Naive thymus-derived CD8-positive, alpha-beta T cell (primary cell): ENCODE measurements at places on chromosomes 3 and 15. TPM values are rescaled to one million over a fixed set of nuclear protein-coding genes. Genes with fewer than 3 reads are reported as not detected.

The SENP8 gene
- total RNA-seq = 2.2 TPM

The ACAD9 gene
- total RNA-seq = 57.0 TPM

The TNNC1 gene
- 7.1 TPM for total RNA-seq

The ANKRD28 gene
- total RNA-seq = 32.7 TPM

The MYRIP gene
- not detected for total RNA-seq

The EPM2AIP1 gene
- 43.3 TPM for total RNA-seq

The MAP6D1 gene
- total RNA-seq = 4.9 TPM

The ALG3 gene
- total RNA-seq = 37.7 TPM

The BCL2A1 gene
- total RNA-seq = 18.7 TPM

The VILL gene
- 41.9 TPM for total RNA-seq

The CPNE9 gene
- total RNA-seq = not detected

GRCh38 chr3:128270559-128271492 lies 117.5 kb downstream of the EEFSEC start:
- no peak overlapping the region for H3K4me3 ChIP-seq
- H3K27ac ChIP-seq = peak overlapping the region; percentile 20

- no peaks in the 10 kb centered on the region for H3K27me3 ChIP-seq
- H3K36me3 ChIP-seq = no peaks in the 10 kb centered on the region
- H3K27ac ChIP-seq = peak overlapping the region; percentile 76
- H3K4me1 ChIP-seq = peaks cover 34% of the 10 kb centered on the region
- no peak for DNase-seq
These were observed 93.4 kb downstream of the CCNL1 start for GRCh38 chr3:157066335-157067098.

- peaks cover 11% of the 10 kb centered on the region for H3K36me3 ChIP-seq
- no peak overlapping the region for H3K4me3 ChIP-seq
- no peak for DNase-seq
- H3K27ac ChIP-seq = no peak overlapping the region
These were observed 79.1 kb downstream of the SLC49A4 start for GRCh38 chr3:122873741-122874515.

GRCh38 chr15:74283368-74283767 lies 47.2 kb downstream of the CCDC33 start:
- no peaks in the 10 kb centered on the region for H3K36me3 ChIP-seq
- H3K4me3 ChIP-seq = no peak overlapping the region
- no peaks in the 10 kb centered on the region for H3K27me3 ChIP-seq
- no peak for DNase-seq
- no peaks in the 10 kb centered on the region for H3K4me1 ChIP-seq

DNA sequence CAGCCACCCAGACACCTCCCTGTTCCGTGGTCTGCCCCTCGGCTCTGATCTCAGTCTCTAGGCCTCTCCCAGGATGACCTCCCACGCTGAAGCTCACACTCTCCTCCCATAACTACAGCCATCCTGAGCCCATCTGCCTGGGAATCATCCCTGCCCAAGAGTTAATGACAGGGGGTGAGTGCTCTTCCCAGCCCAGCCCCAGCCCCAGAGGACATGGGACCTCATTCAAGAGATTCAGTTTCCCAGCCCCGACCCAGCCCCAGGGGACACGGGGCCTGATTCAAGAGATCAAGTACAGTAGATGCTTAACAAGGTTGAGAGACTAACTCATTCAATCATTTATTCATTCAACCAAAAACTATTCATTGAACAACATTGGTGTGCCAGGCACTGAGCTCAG lies 272.0 kb downstream of the XXYLT1 start:
- no peak overlapping the region for H3K4me3 ChIP-seq
- H3K27ac ChIP-seq = no peak overlapping the region
- no peaks in the 10 kb centered on the region for H3K36me3 ChIP-seq

DNA sequence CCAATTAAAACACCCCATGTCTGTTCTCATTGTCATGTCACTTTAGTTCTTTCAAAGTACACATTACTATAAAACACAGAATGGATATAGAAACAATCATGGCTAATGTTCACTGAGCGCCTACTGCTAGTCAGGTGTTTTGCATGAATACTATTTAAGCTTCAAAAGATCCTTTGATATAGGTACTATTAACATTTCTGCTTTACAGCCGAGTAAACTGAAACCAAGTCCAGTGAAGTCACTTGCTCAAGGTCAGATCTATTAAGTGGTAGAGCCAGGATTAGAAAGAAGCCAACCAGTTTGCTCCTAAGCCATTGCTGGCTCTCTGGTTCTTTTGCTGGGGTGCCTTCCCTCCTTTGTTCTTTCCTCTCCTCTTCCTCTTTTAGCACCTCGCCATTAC lies 32.4 kb upstream of the NMNAT3 start:
- H3K27me3 ChIP-seq = peaks cover 44% of the 10 kb centered on the region
- no peaks in the 10 kb centered on the region for H3K4me1 ChIP-seq
- H3K27ac ChIP-seq = no peak overlapping the region

DNA sequence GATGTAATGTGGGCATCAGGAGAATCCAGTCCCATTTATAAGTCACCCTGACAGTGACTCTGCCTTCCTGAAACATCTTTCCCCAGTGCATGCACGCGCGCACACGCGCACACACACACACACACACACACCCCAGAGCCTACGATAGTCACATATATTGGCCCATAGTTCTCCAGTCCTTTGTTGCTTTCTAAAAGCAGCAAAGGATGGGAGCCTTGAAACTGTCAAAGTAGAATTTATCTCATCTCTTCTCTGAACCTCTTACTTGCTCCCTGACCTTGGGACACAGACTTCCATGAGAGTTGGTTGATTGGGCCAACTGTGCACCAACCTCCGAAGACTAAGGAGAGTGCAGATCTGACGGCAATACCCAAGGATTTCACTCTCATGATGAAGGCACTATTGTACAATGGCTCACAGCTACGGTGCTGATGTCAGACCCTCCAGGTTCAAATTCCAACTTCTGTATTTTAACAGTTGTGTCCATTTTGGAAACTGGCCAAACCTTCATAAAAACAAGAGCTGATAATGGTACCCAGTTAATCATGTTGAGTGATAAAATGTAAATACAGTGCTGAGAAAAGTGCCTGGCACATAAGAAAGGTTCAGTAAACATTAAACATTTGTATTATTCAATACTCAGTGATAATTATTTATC lies 8.3 kb downstream of the CPA3 start:
- no peak overlapping the region for H3K27ac ChIP-seq
- H3K4me1 ChIP-seq = no peaks in the 10 kb centered on the region
- H3K36me3 ChIP-seq = no peaks in the 10 kb centered on the region
- no peak for DNase-seq
- peaks cover 4% of the 10 kb centered on the region for H3K27me3 ChIP-seq

DNA sequence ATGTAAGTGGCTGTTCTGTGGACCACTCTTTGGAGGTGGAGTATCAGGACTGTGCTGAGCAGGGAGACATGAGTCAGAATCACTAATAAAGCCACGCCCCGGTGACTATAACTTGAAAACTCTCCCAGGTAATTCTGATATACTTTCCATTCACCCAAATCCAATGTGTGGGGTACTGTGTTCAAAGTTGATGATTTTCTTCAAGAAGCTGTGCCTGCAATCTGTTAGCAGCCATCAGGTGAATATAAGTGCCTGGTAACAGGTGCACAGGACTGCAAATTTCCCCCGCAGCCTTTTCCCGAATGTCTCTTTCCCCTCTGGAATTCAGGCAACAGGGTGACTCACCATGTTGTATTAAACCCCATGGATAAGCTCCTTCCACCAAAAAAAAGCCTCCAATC lies 17.0 kb downstream of the MAGI1 start:
- H3K4me1 ChIP-seq = no peaks in the 10 kb centered on the region
- no peak overlapping the region for H3K4me3 ChIP-seq
- DNase-seq = no peak
- no peaks in the 10 kb centered on the region for H3K36me3 ChIP-seq

GRCh38 chr3:5095886-5096285 lies 26.2 kb upstream of the ARL8B start:
- no peak overlapping the region for H3K4me3 ChIP-seq
- peaks cover 5% of the 10 kb centered on the region for H3K4me1 ChIP-seq
- H3K36me3 ChIP-seq = no peaks in the 10 kb centered on the region

- H3K36me3 ChIP-seq = no peaks in the 10 kb centered on the region
- no peaks in the 10 kb centered on the region for H3K27me3 ChIP-seq
- no peaks in the 10 kb centered on the region for H3K4me1 ChIP-seq
- no peak overlapping the region for H3K27ac ChIP-seq
These were observed 27.9 kb upstream of the TLE3 start for GRCh38 chr15:70125605-70126004.

- no peaks in the 10 kb centered on the region for H3K27me3 ChIP-seq
- H3K4me1 ChIP-seq = peaks cover 34% of the 10 kb centered on the region
- H3K4me3 ChIP-seq = no peak overlapping the region
- H3K36me3 ChIP-seq = no peaks in the 10 kb centered on the region
- DNase-seq = no peak
These were observed 41.2 kb downstream of the MYO5C start for GRCh38 chr15:52254391-52254790.

DNA sequence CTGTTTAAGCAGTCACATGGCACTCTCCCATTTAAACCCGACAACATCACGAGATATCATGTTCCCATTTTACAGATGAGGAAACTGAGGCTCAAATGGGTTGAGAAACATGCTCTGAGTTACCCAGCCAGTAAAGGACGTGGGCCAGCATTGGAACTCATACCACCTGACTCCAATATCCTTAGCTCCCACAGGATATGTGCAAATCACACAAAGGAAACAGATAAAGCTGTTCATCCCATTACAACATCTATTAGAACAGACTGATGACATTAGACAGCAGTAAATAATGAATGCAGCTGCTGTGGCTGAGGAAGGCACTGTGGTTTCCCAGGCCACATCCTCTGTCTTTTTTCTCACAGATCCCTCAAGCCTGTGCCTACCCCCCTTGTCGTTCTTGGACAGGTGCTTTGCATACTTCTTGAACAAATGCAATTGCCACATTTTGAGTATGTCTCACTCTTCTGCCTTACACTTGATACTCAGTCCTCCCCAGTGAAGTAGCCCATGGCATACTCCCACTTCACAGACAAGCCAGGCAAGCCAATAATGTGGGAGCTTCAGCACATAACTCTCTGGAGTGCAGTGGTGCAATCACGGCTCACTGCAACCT lies 17.7 kb downstream of the FRMD4B start:
- no peak for DNase-seq
- H3K4me3 ChIP-seq = no peak overlapping the region
- peaks cover 5% of the 10 kb centered on the region for H3K27me3 ChIP-seq
- peaks cover 23% of the 10 kb centered on the region for H3K4me1 ChIP-seq

DNA sequence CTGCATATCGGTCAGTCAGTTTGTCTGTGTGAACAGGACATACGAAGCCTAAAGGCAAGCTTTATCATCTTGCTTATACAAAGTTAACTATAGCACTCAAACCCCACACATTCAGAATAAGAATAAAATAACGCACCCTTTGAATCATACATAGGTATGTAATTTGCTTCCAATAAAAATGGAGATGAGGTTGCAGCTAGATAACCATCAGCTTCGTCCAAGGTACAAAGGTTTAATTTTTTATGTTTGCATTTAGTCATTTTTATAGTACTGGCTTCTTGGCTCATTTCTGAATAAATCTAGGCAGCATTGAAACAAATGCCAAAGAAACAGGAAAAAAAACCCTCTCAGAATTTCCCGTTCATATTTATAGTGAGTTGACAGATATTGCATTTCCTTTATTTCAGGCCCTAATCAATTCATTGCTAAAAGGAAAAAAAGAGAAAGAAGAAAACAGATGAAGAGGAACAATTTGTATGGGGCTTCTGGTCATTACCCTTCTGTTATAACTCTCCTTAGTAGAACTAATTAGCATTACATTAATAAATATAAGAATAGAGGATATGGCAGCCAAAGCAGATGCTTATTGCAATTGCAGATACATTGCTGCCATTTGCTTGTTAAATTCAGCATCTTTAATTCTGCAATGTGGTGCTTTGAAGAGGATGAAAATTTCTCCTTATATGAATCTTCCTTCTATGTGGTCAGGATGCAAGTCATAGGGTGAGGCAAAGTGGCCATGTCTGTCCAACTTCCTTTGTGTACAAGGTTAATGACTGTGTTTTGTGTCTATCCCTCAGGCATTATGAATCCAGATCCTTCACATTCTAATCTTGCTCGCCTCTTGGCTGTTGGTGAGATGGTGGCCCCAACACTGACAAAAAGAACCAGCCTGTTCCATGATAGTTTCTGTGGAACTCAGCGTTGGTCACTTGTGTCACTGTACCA lies 550.0 kb downstream of the AGBL1 start:
- H3K4me3 ChIP-seq = no peak overlapping the region
- no peaks in the 10 kb centered on the region for H3K27me3 ChIP-seq
- DNase-seq = no peak
- no peak overlapping the region for H3K27ac ChIP-seq
- H3K36me3 ChIP-seq = peaks cover 8% of the 10 kb centered on the region
- peaks cover 20% of the 10 kb centered on the region for H3K4me1 ChIP-seq

- peak overlapping the region; percentile 61 for H3K4me3 ChIP-seq
- no peaks in the 10 kb centered on the region for H3K27me3 ChIP-seq
- peak overlapping the region; percentile 75 for H3K27ac ChIP-seq
- H3K4me1 ChIP-seq = peaks cover 36% of the 10 kb centered on the region
These were observed 14.6 kb downstream of the XIRP1 start for GRCh38 chr3:39177708-39178332.

DNA sequence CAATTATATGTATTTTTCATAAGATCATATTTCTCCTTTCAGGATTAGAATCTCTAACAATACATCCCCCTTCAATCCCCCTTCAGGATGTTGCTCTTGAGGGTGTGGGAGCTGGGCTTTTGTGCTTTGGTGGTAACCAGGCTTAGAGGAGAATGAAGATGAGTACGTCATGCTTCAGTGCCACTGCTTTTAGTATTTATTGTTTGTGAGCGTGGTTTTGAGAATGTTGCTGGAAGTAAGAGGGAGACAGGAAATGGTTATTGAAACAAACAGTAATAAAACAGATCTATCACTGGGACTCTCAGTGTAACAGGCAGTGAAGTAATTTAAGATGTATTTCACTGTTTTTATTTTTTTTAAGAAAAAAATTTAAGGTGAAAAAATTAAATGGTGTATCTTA lies 35.3 kb downstream of the GBE1 start:
- H3K27ac ChIP-seq = no peak overlapping the region
- H3K4me1 ChIP-seq = no peaks in the 10 kb centered on the region
- no peak overlapping the region for H3K4me3 ChIP-seq
- H3K36me3 ChIP-seq = no peaks in the 10 kb centered on the region

GRCh38 chr3:108051005-108051404 lies 39.8 kb downstream of the CD47 start:
- H3K4me1 ChIP-seq = peaks cover 36% of the 10 kb centered on the region
- H3K36me3 ChIP-seq = peaks cover 89% of the 10 kb centered on the region

GRCh38 chr3:49563040-49563578 lies 8.8 kb downstream of the BSN start:
- H3K27ac ChIP-seq = no peak overlapping the region
- no peak overlapping the region for H3K4me3 ChIP-seq
- peaks cover 26% of the 10 kb centered on the region for H3K27me3 ChIP-seq
- H3K36me3 ChIP-seq = no peaks in the 10 kb centered on the region
- no peaks in the 10 kb centered on the region for H3K4me1 ChIP-seq
- DNase-seq = no peak

DNA sequence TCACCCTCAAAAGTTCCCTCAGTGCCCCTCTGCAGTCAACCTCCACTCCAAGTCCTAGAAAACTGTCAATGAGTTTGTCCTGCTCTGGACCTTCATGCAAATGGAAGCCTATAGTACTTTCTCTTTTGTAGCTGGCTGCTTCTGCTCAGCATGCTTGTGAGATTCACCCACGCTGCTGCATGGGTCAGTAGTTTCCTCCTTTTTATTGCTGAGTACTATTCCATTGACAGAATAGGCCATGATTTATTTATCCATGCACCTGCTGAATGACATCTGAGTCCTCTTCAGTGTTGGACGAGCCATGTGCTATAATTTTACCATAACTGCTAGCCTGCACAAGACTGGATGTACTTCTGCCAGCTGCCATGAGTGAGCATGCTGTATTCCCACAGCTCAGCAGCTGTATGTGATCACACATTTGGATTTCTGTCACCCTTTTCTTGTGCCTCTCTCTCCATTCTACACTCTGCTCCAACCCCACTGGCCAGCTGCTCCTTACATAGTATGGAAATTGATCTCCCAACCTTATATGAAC lies 26.3 kb downstream of the CDCP1 start:
- H3K4me1 ChIP-seq = peaks cover 22% of the 10 kb centered on the region
- H3K27me3 ChIP-seq = peaks cover 4% of the 10 kb centered on the region
- no peaks in the 10 kb centered on the region for H3K36me3 ChIP-seq
- H3K27ac ChIP-seq = no peak overlapping the region
- DNase-seq = no peak
